HFFc6 (cell line): ENCODE measurements at places on chromosomes 7 and 10. TPM values are rescaled to one million over a fixed set of nuclear protein-coding genes. Genes with fewer than 3 reads are reported as not detected.
A peak's percentile ranks its signal among the peaks of the same experiment; 100 is the strongest.

- no peak overlapping the region for H3K4me3 ChIP-seq
- H3K4me1 ChIP-seq: peaks cover 6% of the 10 kb centered on the region
- no peaks in the 10 kb centered on the region for H3K27me3 ChIP-seq
- no peak overlapping the region for H3K27ac ChIP-seq
- no peak for DNase-seq
- no peaks in the 10 kb centered on the region for H3K36me3 ChIP-seq
These were observed 42.5 kb upstream of the AHR start for GRCh38 chr7:17255926-17256325.

DNA sequence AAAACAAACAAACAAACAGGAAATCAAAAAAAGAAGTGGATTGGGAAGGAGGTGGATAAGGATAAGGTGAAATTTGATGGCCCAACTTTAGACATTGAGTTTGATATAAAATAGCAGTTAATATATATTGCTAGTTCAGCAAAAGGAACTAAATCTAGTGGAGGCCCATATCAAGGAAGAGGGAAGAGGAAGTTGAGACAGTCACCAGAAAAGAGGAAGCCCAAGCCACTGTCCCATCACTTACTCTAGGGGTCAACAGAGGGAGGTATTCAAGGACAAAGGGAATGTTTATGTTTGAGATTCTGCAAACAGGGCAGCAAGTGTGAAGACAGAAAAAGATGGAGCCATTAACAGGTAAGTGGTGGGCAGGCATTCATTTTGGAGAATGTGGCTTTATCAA is 3.7 kb downstream of the LAMTOR4 start:
- H3K4me1 ChIP-seq: peaks cover 42% of the 10 kb centered on the region
- peaks cover 25% of the 10 kb centered on the region for H3K36me3 ChIP-seq
- no peak for DNase-seq
- no peak overlapping the region for H3K27ac ChIP-seq

- H3K27me3 ChIP-seq: no peaks in the 10 kb centered on the region
- peaks cover 10% of the 10 kb centered on the region for H3K36me3 ChIP-seq
- H3K27ac ChIP-seq: peak overlapping the region; percentile 29; the same call in 1 of the 2 replicates
- peaks cover 54% of the 10 kb centered on the region for H3K4me1 ChIP-seq
- no peak overlapping the region for H3K4me3 ChIP-seq
These were observed 3.5 kb downstream of the NRF1 start for GRCh38 chr7:129615018-129615417.

- no peak overlapping the region for H3K27ac ChIP-seq
- no peak for DNase-seq
- H3K4me3 ChIP-seq: no peak overlapping the region
- H3K27me3 ChIP-seq: peaks cover 13% of the 10 kb centered on the region
- no peaks in the 10 kb centered on the region for H3K36me3 ChIP-seq
These were observed 17.7 kb upstream of the ZMIZ1 start for GRCh38 chr10:79050896-79051555.

- H3K4me3 ChIP-seq: no peak overlapping the region; the same call in 1 of the 2 replicates
- H3K4me1 ChIP-seq: peaks cover 31% of the 10 kb centered on the region
- H3K27ac ChIP-seq: peak overlapping the region; percentile 83
- DNase-seq: peak; percentile 40
- H3K36me3 ChIP-seq: no peaks in the 10 kb centered on the region; the same call in 1 of the 2 replicates
These were observed 9.8 kb downstream of the LFNG start for GRCh38 chr7:2529161-2530070.

Gene ADRA2A
- not detected in 3 replicates for total RNA-seq
